BE2C (cell line): ENCODE measurements at places on chromosomes 13 and 19.

DNA sequence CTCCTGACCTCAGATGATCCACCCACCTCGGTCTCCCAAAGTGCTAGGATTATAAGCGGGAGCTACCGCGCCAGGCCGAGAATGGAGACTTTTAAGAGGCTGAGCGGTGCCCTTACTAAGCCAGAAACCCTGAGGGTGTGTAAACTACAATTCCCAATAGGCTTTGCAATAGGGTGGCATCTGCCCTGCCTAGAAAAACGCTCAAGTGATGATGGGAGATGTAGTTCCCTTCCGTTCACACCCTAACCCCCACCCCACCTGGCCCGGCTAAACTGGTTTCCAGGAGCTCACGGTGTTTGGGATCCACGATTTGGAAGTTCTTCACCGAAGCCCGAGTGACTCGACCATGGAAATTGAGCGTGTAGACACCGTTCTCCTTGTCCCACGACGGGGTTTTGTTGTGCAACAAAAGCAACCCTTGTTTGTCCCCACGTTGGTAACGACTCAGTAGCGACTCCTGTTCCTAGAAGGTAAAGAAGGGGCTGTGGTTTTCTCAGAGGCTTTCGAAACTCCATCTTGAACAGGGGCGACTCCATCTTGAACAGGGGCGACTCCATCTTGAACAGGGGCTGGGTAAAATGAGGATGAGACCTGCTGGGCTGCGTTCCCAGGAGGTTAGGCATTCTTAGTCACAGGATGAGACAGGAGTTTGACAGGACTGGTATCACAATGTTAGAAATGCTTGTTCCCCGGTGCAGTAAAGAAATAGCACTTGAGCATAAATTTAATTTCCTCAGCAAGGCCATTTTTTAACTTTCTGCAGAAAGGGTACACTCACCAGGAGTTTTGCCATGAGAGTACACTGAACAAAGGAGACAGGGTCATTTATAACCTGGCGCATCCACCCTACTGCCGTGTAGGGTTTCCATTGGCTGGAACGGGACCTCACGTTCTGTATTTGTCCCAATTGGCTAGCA lies 9.8 kb downstream of the PPP1R15A start:
- no peak for DNase-seq

GRCh38 chr13:111925146-111925875 lies 141.6 kb upstream of the SOX1 start:
- DNase-seq = no peak

DNA sequence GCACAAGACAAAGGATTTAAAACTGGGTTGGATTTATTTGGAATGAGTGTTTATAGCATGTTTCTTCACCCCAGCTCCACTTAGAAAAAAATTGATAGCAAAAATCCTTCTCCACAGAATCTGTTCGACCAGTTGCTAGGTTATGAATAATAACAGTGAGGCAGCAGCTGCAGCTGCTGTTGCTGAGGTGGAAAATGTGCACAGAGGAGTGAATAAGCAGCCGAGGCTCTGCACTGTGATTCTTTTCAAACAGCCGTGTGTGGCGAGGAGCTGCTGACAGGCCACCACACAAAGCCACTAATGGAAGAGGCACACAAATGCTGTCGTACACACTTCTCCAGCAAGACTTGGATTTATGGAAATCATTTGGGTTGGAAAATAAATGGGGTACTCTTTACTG lies 6.4 kb upstream of the RASL11A start:
- DNase-seq = peak; percentile 49

GRCh38 chr13:82116422-82116989 lies 1765.8 kb downstream of the SLITRK1 start:
- no peak for DNase-seq

- peak; percentile 49 for DNase-seq
Observed at GRCh38 chr13:80339912-80340650, 845 bp downstream of the SPRY2 start.

DNA sequence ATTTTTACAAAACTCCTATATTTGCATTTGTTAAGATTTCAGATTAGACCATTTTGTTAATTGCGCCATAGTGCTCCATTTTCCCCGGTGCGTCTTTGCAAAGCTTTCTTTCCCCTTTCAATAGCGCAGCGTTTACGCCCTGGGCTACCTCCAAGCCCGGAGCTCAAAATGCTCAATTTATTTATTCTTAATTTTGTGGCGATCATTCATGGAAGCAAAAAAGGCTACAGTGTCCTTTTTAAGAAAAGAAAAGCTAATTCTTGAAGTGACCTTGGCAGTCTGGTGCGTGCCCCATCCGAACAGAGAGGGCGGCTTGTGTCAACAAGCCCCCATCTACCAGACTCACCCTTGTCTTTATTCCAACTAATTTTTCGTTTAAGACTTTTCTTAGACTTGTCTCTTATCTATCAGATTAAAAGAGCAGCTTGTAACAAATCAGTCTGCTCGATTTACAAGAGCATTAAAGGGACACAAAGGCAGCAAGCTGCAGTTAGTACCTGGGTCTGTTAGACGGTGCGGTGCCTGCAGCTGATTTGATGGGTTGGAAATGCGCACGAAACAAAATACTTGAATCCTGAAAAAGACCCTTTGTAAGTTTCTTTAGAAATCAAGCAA lies 30.1 kb downstream of the GSX1 start:
- DNase-seq = no peak

GRCh38 chr19:14167576-14168138 lies 31.3 kb upstream of the ASF1B start:
- no peak for DNase-seq

DNA sequence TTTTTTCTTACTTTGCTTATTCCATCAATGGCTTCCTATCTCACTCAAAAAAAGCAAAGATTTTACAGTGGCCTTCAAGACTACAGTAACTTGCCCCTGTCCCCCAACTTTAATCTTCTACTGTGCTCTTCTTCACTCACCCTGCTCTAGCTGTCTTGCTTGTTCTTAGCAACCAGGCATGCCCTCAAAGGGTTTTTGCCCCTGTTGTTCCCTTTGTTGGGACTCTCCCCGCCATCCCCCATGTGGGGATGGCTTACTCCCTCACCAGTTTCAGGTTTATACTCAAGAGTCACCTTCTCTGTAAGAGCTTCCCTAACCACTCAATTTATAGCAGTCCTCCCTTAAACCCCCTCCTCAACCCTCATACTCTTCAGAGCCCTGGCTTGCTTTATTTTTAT lies 5.4 kb downstream of the MTMR6 start:
- DNase-seq = no peak

DNA sequence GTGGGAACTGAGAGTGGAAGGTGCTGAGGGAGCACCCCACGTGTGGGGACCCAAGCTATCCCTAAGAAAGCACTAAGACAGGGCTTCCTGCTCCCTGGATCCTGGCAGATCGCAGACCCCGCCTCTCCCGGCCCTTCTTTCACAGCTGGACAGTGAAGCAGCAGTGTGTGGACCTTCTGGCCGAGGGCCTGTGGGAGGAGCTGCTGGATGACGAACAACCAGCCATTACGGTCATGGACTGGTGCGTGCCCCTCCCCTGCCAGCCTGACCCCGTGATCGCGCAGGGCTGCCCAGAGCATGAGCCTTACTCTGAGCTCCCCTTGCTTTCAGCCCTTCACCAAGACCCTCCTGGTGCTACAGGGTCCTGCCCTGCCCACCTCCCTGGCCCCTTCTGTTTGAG lies 2.3 kb downstream of the NCCRP1 start:
- DNase-seq = peak; percentile 59

GRCh38 chr19:44800461-44800860 lies 8.4 kb upstream of the BCAM start:
- DNase-seq = peak; percentile 90
